ENCODE measurements at places on chromosomes 5 and 9.

GRCh38 chr5:31052937-31053658 is 140.4 kb upstream of the CDH6 start:
- DNase-seq = no peak

DNA sequence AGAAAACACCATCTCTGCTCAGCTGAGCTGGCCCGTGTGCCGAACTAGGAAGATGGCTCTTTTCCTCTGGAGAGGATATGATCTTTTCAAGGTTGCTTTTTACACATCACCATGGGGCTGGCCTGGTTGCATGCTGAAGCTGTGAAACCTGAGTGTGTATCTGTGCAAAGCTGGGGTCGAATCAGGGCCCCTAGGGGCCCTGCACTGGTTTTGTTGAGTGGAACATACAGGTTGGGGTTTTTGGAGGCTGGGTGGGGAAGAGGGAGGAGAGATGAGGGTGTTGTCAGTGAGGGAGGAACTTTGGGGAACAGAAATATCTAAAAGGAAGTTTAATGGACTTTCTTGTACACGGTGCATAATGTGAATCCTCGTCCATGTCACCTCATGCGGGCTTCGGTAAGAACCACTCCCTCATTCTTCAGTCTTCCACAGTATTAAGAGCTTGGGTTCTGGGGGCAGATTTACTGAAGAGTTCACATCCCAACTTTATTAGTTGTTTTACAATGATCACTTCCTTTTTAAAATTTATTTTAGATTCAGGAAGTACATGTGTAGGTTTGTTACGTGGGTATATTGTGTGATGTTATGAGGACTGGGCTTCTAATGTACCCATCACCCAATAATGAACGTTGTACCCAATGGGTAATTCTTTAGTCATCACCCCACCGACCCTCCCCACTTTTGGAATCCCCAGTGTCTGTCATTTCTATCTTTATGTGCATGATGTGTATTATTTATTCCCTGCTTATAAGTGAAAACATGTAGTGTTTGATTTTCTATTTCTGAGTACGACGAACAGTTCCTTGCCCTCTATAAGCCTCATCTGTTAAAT is 238.2 kb downstream of the NR3C1 start:
- DNase-seq = no peak

DNA sequence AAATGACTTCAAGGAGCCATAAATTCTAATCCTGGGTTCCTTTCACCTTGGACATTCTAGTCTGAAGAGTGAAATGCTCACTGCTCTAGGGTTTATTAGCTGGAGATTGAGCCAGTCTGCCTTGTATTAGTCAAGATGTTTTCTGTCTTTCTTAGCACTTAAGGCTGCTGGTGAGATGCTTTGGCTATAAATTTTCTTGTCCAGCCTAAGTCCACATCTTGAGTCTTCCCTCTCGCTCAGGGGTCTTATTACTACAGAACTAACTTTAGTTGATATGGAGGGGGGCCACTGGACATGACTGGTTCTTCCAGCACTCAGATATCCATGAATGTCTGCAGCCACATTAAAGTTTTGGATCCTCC is 316.4 kb downstream of the ARHGAP26 start:
- DNase-seq = no peak

DNA sequence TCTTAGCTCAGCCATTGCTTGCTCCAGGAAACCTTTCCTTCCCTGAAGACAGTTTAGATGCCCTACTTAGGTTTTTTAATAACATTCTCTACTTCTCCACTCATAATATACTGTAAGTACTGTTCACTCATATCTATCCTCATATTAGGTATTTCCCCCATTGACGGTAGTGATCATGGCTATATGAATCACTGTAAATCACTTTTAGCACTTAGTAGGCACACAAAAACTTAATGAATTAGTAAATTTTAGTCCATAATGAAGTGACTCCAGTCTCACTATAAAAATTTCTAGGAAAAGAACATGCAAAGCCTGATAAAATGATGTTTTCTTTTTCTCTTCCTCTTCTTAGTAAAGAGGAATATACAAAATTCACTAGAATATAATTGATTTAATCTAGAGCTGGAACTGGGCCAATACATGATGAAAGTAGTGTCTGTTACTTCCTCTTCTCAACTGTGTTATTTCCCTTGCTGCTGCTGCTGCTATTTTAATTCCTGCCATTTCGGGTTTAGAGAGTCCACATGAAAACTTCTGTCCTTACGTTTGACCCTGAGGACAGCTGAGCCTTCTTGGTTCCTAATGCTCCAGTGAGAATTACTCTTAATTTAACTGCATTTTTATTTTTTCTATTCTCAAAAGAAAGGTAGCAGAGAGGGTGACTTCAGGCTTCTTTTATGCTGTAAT is 73.5 kb downstream of the LNPEP start:
- no peak for DNase-seq

- DNase-seq = no peak
Measured at GRCh38 chr5:80052464-80052863, 17.3 kb downstream of the THBS4 start.

DNA sequence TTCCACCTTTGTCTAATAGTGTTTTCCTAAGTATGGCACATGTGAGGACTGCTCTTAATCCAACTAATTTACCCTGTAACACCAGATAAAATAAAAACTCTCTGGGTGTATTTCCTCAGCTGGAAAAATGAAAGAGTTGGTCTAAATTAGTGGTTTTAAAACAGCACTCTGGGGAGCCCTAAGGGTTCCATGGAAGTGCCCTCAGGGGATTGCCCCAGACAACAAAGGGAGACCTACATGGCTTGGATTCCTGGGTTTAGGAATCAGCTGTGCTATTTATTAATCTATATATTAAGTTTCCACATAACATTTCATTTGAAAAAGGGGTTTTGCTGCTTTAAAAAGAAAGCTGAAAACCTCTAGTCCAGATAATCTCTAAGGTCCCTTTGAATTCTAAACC is 20.2 kb downstream of the ADAMTS6 start:
- no peak for DNase-seq

GRCh38 chr9:5002811-5003210 is 17.7 kb downstream of the JAK2 start:
- DNase-seq = no peak
